Left colon (tissue), 2 donors: ENCODE measurements at places on chromosomes 7 and 10. TPM values are rescaled to one million over a fixed set of nuclear protein-coding genes. Genes with fewer than 3 reads are reported as not detected.

PAPOLB gene
- total RNA-seq: not detected

DNA sequence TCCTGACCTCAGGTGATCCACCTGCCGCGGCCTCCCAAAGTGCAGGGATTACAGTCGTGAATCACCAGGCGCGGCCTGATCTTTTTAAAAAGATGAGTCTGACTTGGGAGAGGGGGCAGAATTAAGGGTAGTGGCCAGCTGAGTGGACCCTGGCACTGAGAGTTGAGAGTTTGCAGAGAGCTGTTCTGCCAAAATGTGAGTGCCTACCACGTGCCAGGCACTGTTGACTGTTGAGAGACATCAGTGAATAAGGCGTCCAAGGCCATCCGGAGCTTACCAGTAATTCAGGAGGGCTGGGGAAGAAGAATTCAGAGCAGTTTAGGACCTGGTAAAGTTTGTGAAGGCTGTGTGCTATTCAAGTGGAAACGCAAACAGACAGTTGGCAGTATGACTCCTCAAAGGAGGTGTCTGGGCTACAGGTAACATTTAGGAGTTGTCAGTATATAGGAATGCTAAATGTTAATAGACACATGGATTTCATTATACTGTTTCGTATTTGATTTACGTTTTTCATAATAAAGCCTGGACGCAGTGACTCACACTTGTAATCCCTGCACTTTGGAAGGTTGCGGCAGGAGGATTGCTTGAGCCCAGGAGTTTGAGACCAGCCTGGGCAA is 1.5 kb downstream of the NIPSNAP2 start:
- DNase-seq: no peak

GRCh38 chr7:47302560-47302959 is 279.4 kb downstream of the TNS3 start:
- DNase-seq: no peak

LLCFC1 gene
- total RNA-seq: not detected

DRGX gene
- 0.11 TPM for total RNA-seq

SLC39A12 gene
- total RNA-seq: 0.08 TPM

NUTM2B gene
- total RNA-seq: 1.5 TPM
